ENCODE measurements at places on chromosomes 3 and 15.

GRCh38 chr15:98442379-98442833 is 205.9 kb upstream of the IGF1R start:
- DNase-seq = peak; percentile 70

GRCh38 chr3:174547801-174548435 is 311.2 kb upstream of the NAALADL2 start:
- DNase-seq = no peak

DNA sequence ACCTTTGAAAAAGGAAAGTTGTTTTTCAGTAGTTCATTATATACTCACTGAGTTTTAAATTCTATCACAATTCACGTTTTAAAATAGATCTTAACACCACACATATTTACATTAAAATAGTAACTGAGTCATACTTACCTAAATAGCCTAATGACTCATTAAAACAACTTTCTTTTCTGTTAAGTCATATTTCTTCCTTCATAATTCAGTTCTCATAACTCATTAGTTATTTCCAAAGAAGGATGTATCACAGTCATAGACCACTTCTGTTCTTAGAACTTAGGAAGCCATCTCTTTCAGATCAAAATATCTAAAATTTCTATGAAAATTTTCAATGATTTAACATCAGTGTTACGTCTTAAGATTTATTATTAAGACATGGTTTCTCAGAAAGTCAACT is 885.9 kb downstream of the FHIT start:
- no peak for DNase-seq

- no peak for DNase-seq
Measured at GRCh38 chr15:82934100-82934880, 18.2 kb downstream of the HOMER2 start.

DNA sequence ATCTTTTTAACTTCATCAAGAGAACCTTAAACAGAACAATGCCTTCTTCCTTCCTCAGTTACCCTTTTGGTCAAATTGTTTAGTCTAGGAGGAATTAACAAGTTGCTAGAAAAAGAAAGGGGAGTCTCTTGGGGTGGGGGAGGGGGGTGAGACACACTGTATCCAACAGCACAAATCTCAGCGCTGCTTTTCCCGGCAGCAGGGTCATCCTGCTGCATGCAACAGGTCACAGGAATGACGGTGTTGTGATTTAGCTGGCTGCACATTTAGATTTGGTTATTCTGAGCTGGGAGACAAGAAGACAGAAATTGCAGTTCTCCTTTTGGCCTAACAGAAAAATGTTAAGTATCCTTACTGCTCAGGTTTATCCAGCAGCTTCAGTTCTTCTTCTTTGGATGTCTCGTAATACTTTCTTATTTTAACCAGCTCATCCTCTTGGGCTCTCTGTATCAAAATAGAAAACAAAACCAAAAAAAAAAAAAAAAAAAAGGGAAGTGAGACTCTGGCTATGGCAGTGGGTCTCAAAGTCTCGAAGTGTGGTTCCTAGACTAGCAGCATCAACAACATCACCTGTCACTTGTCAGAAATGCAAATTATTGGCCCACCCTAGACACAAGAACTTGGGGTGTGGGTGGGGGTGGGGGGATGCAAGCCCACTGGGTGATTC is 190.5 kb downstream of the GREM1 start:
- no peak for DNase-seq

DNA sequence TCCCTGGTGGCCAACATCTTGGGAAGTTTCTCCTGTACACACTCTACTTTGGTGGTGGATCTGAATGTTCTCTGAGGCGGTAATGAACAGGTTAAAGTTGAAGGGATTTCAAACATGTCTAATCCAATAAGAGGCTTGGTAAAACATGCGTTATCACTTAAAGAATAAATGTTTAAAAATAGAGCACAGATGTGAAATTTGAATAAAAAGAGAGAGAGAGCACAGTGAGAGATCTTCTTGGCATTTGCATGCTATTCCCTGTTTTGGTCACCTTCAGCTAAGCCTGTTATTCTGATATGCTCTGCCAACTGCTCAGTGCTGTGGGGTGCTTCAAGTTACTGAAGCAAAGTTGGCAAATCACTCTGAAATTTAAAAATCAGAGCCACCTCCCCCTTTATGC is 237.7 kb upstream of the WNT5A start:
- no peak for DNase-seq

DNA sequence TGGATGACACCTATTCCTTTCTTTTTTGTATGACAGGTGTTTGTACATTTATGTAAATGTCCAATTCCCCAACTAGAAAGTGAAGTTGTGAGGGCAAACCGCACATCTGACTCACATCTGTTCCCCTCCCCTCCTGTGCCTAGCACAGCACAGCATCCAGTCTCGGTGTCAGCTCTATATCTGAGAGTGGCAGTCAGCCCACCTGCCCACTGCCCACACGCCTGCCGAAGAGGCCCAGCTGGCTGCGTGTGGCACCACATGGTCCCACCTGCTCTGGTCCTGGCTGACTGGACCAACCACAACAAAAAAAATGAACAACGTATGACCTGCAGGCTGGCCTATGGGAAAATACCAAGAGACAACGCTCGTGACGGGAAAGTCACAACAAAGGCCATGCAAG is 62.8 kb downstream of the XXYLT1 start:
- no peak for DNase-seq

DNA sequence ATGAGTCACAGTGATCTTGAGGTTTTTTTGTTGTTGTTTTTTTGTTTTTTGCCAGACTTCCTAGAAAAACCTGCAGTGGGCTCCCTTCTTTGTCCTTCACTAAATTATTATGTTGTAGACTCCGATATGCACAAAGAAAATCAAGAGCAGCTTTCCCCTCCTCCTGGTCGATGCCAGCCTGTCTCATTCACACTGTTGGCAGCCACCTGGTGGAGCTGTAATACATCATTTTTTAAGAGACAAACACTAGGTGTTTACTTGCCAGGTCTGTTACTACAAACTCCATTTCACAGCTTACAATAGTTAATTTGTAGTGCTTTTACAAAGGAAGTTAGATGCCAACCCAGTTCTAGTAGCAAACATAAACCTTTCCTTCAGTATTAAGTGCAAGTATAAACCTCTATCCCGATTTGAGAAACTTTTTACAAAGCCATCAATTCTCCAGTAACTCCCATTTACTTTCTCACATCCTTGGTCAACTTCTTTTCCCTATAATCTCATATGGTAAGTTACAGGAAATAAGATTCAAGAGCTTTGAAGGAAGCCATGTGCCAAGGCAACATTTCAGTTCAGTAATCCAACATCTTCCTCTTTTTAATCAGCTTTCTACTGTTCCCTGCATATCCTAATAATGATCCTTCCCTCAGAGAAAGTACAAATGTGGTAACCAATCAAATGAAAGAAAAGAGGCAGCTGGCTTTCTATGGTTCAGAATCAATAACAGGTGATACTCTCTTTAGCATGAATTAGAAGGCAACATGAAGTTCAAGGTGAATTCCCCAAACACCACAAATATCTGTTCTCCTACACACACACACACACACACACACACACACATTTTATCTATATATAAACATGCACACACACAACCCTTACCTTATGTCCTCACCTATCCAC is 14.0 kb downstream of the AAGAB start:
- no peak for DNase-seq

DNA sequence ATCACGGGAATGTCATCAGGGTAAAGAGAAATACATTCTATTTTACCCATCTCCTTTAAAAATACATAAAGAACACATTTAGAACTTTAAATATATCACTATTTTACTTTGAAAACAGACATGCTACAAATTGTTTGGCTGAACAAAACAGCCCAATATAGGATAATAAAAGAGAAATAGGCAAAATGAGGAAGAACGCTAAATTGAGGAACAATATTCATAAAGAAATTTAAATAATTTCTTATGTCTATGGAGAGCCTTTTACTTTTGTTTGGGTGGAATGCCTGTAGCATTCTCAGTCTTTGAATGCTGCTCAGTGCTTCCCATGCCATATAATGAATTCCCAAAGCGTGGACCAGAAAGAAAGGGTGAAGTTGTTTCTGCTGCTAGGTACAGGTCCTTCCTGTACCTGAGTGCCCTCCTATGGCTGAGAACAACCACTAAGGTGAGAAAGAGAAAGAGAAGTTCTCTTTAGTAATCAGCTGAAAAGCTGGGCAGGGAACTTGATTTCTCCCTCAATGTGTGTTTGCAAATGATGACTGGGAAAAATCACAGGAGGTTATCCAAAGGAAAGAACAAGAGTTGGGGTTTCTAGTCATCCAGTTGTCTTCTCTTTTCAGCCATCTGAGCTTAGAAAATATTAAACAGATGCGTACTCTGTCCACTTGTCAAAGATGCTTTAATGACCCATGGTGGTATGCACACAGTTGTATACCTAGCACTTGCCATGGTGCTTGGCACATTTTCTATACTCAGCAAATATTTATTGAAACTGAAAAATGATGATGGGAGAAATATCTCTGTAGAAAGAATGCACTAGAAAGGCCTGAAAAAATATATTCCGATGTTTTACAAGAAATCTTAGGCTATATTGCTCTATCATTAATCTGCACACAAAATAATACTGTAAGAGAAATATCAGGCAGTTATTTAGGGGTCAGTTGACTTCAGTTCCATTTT is 404.6 kb downstream of the TIGIT start:
- DNase-seq = no peak

- peak; percentile 47 for DNase-seq
Measured at GRCh38 chr3:16890597-16891333, 6.0 kb downstream of the PLCL2 start.

- no peak for DNase-seq
Measured at GRCh38 chr15:51907136-51907862, 64.3 kb downstream of the LEO1 start.

DNA sequence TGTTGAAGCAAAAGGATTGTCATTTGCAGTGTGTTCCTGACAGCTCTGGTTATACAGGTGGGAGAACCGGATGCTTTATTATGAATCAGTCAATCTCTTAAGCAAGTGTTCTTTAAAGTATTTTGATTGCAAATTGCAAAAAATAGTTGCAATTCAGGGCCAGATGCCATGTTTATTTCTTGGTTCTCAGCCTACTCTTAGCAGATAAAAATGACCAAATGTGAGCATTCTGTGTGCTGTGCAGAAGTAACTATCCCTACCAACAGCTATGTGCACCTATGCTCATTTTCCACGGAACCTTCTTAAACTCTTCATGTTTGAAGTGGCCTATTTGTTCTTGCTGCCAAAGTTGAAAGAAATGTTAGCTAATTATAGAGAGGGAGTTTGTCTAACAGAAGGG is 262.3 kb upstream of the RASGRP1 start:
- DNase-seq = no peak

- no peak for DNase-seq
Measured at GRCh38 chr3:173589116-173589515, 191.6 kb downstream of the NLGN1 start.

DNA sequence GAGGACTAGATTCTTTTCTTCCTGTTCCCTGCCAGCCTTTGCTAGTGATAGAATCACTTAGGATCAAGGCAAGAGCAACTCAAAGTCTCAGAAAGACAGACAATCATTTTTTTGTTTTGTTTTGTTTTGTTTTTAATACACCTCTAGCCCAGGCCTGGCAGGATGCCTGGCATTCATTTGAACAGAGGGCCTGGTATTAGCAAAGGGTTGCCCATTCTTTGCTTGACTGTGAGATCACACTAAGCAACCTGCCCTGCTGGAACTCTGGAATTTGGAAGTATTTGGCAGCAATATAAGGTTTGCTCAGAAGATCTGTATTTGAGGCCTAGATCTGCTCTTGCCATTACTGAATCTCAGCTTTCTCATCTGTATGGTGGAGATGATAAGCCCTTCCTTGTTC is 21.8 kb upstream of the ATP13A5 start:
- DNase-seq = no peak

- DNase-seq = no peak
Measured at GRCh38 chr15:58987036-58987435, 427 bp upstream of the RNF111 start.

DNA sequence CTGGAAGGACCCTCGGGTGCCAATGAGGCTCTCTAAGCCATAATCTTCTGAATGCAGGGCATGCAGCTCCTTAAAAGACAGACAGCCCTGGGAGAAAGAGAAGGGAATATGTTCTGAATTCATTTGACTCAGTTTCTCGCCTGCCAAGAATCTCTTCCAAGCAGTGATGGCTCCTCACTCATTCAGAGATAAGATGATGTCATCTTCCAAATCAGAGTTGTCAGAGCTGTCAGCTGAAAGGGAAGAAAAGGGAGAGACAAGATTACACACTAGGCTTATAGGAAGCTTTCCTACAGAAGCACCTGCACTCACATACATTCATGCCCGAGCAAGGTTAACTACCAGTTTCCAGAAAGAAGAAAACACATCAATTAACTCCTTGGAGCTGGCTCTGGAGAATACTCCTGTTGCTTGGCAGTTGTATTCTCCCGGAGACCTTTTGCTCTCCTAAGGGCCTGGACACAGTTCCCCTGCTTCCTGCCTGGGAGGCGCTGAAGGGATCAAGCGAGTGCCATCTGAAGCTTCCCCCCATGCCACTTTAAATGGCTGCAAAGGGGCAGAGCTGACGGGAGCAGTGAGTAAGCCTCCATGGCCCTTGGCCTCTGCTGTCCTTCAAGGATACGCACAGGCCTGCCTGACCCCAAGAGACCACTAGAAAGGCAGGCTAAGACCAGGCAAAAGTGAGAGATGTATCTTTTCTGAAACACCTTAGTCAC is 7.7 kb downstream of the RBM15B start:
- no peak for DNase-seq

DNA sequence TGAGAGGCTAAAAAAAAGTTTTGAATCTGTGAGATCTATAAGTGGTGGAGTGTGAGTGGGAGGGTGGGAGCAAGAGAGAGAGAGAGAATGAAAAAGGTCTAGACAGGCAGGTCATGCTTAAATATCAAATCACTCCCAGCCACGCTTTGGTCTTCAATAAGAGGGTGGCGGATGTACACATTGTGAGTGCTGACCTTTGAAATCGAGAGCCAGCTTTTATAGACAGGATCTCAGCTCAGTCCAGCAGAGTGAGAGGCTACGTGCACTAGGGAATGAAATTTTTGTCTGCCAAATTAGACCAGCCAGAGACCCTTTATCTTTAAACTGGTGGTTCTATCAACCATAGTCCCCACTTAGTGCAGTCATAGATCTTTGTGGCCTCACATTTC is 342.3 kb upstream of the PROK2 start:
- no peak for DNase-seq

Measured in left hindlimb (tissue), 1 donor.